ENCODE measurements at places on chromosomes 7 and 10. TPM values are rescaled to one million over a fixed set of nuclear protein-coding genes. Genes with fewer than 3 reads are reported as not detected.

The COL26A1 gene
- polyA plus RNA-seq = 39.0 TPM

The RNF32 gene
- 2.6 TPM for polyA plus RNA-seq

The ZNF853 gene
- polyA plus RNA-seq = 8.7 TPM

The PON1 gene
- not detected for polyA plus RNA-seq

The LRRD1 gene
- polyA plus RNA-seq = 2.7 TPM

The PDE1C gene
- 8.2 TPM for polyA plus RNA-seq

The WNT16 gene
- polyA plus RNA-seq = not detected

All from neural cell (in vitro differentiated cells).